Skin of body (tissue), 3 donors: ENCODE measurements at places on chromosomes 7 and 10. TPM values are rescaled to one million over a fixed set of nuclear protein-coding genes. Genes with fewer than 3 reads are reported as not detected.

GRCh38 chr10:97163181-97163580, 22.6 kb downstream of the SLIT1 start:
- no peak for DNase-seq

DNA sequence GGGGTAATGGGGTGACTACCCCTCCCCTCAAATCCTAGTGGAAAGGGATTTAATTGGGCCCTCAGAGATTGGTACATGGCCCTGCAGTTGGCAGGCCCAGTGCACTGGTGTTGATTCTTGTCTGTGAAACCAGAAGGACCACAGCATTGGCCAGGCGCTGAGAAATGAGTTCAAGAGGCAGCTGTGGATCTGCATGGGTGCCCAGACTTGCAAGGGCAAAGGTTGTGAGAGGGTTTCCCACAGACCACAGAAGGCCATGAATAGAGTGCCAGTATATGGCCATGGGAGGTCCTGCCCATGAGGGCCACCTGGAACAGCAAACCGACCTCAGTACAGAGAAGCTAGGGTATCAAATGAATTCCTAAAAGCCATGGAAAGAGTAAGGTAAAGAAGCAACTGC, 32.9 kb downstream of the TMEM168 start:
- DNase-seq, result no peak

- DNase-seq, result no peak
These were observed 16.8 kb downstream of the DLD start for GRCh38 chr7:107907790-107908189.

- DNase-seq, result no peak
These were observed 104.6 kb downstream of the PON1 start for GRCh38 chr7:95219721-95220120.

ECHDC3 gene
- 17.0 TPM for total RNA-seq

HHEX gene
- 3.9 TPM for total RNA-seq

OR6V1 gene
- not detected for total RNA-seq
